ENCODE measurements at places on chromosomes 13 and 19.

- DNase-seq = no peak
These were observed 111.4 kb downstream of the FRY start for GRCh38 chr13:32142956-32143375.

DNA sequence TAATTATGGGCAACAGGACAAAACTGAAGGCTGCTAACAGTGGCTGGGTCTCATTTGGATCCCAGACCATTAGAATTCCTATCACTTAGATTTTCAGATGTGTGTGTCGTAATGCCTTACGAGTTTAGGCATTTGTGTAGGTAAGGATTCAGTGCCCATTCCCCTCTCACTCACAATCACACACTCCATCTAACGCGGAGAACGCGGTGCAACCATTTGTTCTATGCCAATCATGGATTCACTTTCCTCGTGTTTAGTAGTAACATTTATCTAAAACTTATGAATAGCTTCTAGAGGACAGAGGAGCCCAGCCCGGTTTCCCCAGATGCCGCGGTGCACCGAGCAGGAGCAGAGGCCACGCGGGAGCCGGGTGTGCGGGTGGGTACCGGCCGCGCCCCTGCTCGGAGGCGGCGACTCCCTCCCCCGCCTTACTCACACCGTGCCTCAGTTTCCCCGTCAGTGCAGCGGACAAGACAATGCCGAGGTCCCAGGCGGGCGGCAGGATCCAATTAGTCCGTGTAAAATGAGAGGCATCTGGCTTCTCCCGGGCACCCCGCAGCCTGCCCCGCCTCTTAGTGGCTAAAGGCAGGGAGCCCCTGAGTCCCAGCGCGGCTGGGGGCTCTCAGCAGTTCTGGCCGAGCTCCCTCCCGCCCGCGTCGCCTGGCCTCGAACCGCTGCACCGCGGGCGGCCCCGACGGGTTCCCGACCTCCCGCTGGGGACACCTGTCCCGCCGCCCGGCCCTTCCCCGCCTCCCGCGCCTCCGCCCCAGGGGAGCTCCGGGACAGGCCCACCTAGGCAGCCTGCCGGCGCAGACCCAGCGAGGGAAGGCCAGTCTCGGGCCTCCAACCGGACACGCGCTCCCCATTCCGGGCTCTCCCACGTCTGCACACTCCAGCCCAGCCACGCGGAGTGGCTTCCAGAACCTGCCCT lies 5.9 kb upstream of the C1QTNF9B start:
- no peak for DNase-seq

GRCh38 chr13:52118595-52118994 lies 10.3 kb downstream of the NEK5 start:
- no peak for DNase-seq

DNA sequence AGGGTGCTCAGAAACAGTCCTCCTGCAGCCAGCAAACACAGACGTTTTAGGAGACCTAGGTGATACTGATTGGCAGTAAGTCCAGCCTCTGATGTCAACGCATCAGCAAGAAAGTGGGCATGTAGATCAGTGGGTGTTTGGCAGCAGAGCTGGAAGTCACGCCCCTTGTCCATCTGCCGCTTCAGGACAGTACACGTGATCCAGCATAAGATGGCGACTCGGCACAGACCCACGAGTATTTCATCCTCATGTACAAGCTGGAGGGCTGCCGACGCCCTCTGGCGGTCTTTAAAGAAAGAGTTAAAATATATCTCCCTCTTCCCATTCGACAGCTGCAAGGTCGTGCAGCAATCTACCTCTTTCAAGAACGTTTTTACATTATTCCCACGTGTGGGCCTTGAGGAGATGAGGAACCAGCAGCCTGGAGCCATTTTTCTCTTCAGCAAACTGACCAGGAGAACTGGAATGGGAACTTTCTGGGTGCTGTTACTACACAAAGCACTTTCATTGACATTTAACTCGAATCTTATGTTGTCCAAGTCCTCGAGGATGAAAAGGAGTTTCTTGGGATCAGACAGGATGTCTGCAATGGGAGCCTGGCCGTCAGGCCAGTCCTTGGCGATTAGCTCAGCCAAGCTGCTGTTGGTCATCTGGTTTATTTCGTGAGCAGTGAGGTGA lies 22.3 kb downstream of the NLRP11 start:
- DNase-seq = peak; percentile 19

- DNase-seq = peak; percentile 87
These were observed 13.1 kb downstream of the DDX39A start for GRCh38 chr19:14405758-14406644.
